ENCODE measurements at places on chromosomes 4 and X.

DNA sequence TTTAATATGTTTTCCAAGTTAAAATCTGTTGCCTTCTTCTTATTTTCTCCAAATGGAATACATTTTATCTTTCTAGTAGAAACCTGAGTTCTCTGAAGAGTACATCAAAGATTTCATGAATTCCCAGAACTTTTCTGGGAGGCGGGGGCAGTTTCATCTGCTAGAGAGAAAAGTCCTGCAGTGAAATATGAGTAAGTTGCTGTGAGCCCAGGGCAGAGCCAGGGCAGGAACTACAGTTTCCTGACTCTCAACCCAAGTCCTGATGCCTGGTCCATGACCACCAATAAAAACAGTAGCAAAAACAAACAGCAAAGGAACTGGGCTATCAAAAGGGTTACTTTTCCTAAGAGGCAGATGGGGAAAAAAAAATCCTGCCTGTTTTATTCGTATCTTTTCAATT is 239.4 kb upstream of the CTSO start:
- DNase-seq, result no peak

- no peak for DNase-seq
Observed at GRCh38 chr4:7342223-7343080, 92.3 kb downstream of the PSAPL1 start.

DNA sequence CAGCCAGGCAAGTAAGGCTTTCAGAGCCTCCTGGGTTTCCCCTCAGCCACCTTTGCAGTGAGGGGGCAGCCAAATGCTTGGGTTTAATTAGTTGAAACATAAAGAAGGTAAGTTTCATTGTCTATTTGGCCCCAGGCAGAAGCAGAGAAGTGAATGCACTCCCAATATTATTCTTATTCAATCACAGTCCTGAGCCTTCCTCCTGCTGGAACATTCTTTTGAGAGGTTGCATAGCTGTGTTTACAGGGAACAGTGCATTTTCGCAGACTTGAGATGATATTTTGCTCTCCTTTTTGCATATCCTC is 13.9 kb downstream of the SLC2A9 start:
- no peak for DNase-seq

- DNase-seq, result no peak
Observed at GRCh38 chr4:98613453-98614075, 44.8 kb downstream of the TSPAN5 start.

- DNase-seq, result no peak
Observed at GRCh38 chrX:79524642-79525041, 157.5 kb upstream of the ITM2A start.

- DNase-seq, result no peak
Observed at GRCh38 chr4:52372269-52372668, 286.8 kb downstream of the USP46 start.

- no peak for DNase-seq
Observed at GRCh38 chr4:164772076-164772475, 18.1 kb downstream of the SMIM31 start.

- DNase-seq, result peak; percentile 38
Observed at GRCh38 chrX:48696909-48697727, 584 bp downstream of the SUV39H1 start.

DNA sequence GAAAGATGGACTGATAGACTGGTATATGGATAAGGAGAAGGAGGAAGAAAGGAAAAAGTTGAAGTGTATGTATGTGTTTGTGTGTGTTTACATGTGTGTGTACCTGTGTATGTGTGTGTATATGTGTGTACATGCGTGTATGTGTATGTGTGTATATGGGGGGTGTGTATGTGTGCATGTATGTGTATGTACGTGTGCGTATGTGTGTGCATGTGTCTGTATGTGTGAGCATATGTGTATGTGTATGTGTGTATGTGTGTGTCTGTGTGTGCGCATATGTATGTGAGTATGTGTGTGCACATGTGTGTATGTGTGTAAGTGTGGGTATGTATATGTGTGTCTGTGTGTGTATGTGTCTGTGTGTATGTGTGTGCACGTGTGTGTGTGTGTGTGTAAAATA is 101.5 kb upstream of the KLHL13 start:
- no peak for DNase-seq

DNA sequence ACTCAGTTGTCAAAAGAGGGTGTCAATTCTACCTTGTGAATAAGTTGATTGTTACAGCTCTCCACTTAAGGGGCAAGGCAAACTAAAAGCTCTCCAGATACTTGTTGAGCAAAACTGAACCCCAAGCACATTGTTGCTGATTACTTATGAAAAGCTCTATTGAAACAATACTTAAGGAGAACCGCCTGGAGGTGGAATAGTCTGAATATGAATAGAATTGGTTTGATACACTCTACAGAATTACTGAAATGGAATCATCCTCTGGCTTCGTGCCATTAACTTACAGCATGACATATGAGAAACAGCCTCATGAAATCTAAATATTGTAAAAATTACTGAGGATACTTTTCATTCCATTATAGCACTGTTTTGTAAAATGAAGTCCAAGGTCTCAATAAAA is 127.0 kb upstream of the SH3RF1 start:
- DNase-seq, result no peak

DNA sequence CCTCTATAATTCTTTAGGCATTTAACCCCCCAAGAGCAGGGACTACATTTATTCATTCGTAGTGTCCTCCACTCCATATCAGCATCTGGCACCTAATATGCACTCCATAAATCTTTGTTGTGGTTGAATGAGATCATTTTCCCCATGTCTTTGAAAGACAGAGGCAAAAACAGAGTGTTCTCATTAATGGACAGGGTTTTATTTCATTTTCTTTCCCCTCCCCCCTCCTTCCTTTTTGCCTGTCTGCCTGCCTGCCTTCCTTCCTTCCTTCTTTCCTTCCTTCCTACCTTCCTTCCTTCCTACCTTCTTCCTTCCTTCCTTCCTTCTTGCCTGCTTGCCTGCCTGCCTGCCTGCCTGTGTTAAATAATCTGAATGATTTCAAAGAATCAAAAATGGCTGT is 83.2 kb downstream of the SHROOM3 start:
- no peak for DNase-seq

- DNase-seq, result no peak
Observed at GRCh38 chr4:155140889-155141288, 67.5 kb upstream of the NPY2R start.

DNA sequence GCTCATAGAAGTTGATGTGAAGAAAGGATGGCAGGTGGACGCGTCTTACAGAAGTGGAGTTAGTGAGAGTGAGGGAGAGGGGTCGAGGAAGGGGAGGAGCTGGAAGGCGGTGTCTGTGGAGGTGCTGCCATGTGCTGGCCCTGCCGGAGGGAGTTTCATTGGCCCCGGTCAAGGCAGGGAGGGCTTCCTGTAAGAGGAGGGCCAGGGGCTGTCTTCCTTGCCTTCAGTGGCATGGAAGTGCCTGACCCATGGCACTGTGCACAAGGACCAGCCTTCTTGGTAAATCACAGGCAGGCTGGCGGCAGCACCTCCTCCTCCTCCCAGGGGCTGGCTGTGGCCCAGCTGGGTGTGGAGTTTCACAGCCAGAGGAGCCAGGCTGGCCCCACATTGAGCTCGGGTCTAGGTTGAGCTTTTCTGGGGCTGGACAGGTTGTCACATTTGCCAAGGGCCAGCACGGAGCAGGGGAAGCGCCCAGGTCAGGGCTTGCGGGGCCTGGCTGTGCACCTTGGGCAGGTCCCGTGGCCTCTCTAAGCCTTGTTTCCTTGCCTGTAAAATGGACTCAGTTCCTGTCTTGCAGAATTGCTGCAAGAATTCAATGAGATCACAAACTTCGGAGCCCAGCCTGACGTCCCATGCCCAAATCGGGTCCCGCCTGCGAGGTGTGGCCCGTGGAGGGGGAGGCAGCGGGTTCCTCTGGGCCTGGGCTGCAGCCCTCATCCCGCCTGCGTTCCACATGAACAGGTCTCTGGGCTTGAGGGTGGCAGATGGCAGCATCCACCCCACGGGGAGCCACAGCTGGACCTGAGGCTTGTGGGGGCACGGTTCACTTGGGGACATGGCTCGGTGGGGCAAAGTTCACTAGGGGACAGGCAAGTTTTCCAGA is 7.0 kb downstream of the HTRA3 start:
- no peak for DNase-seq

GRCh38 chr4:88814043-88814617 is 116.5 kb upstream of the NAP1L5 start:
- no peak for DNase-seq

GRCh38 chr4:146638333-146638785 is 334 bp upstream of the POU4F2 start:
- no peak for DNase-seq

All from stimulated activated CD4-positive, alpha-beta T cell treated with anti-CD3 and anti-CD28 coated beads, Interleukin-1b, Interleukin-23, amount 100 ng/mL, for 24 hours (primary cell).